ENCODE measurements at places on chromosomes 1 and 21. TPM values are rescaled to one million over a fixed set of nuclear protein-coding genes. Genes with fewer than 3 reads are reported as not detected.

The TNNI3K gene
- not detected for total RNA-seq

The CD1E gene
- not detected for total RNA-seq

The ITLN2 gene
- total RNA-seq: 0.32 TPM

The MPL gene
- not detected for total RNA-seq

The SELL gene
- 0.80 TPM for total RNA-seq

The S100A7A gene
- total RNA-seq: not detected

The IGSF9 gene
- total RNA-seq: 2.2 TPM

The LRRC40 gene
- total RNA-seq: 10.0 TPM

The CHD5 gene
- total RNA-seq: not detected

The NBPF1 gene
- 30.7 TPM for total RNA-seq

The SFN gene
- total RNA-seq: 2.5 TPM

DNA sequence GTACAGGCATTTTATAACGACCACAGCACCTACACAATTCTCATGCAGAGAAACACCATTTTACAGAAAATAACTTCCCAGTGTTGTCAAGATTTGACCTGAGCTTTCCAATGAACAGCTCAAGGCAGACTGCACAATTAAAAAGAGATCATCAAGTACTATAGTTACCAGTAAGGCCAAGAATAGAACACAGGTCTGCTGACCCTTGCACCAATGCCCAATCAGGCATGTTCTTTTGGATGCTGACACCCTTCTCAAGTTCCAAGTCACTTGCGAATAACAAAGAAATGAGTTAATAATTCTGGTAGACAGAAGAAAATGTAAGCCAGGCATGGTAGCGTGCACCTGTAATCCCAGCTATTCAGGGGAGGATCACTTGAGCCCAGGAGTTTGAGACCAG, 101.9 kb downstream of the SLC45A1 start:
- no peak for DNase-seq
- peaks cover 51% of the 10 kb centered on the region for H3K4me1 ChIP-seq
- H3K27ac ChIP-seq: peak overlapping the region; percentile 93
- H3K4me3 ChIP-seq: peak overlapping the region; percentile 48
- H3K36me3 ChIP-seq: no peaks in the 10 kb centered on the region

GRCh38 chr21:31560479-31560878, 99.0 kb upstream of the SOD1 start:
- no peak overlapping the region for H3K27ac ChIP-seq
- no peak overlapping the region for H3K4me3 ChIP-seq
- DNase-seq: no peak
- H3K4me1 ChIP-seq: no peaks in the 10 kb centered on the region
- H3K36me3 ChIP-seq: no peaks in the 10 kb centered on the region
- no peaks in the 10 kb centered on the region for H3K27me3 ChIP-seq

- H3K4me1 ChIP-seq: no peaks in the 10 kb centered on the region
- no peaks in the 10 kb centered on the region for H3K36me3 ChIP-seq
- no peak for DNase-seq
- H3K27ac ChIP-seq: no peak overlapping the region
Observed at GRCh38 chr21:34331726-34332125, 32.1 kb upstream of the KCNE2 start.

DNA sequence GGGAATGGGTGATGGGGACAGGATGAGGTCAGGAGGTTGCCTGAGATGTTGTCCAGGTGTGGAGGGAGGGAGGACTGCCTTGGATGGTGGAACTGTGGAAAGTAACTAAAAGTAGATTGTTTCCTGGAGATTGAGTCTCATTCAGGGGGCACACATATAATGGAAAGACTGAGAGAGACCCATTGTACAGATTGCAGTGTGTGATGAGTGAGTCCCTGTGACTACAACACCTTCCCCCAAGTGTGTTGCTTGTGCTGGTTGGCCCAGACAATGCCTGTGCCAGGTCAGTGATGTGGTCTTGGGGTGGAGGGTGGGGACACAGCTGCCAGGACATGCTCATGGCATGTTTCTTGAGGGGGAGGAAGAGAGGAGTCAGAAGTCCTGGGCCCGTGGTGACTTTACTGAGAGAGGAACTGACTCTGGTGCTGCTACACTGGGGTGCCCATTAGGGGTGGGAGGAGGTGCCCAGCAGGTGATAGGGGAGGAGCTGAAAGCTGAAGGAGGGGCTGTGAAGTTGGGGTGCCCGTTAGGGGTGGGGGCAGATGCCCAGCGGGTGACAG, 5.2 kb downstream of the SNAP47 start:
- no peak for DNase-seq
- H3K27ac ChIP-seq: no peak overlapping the region
- no peaks in the 10 kb centered on the region for H3K4me1 ChIP-seq
- no peaks in the 10 kb centered on the region for H3K36me3 ChIP-seq
- no peak overlapping the region for H3K4me3 ChIP-seq

GRCh38 chr1:199394856-199395255, 632.7 kb upstream of the NR5A2 start:
- DNase-seq: no peak
- H3K27me3 ChIP-seq: no peaks in the 10 kb centered on the region
- H3K36me3 ChIP-seq: no peaks in the 10 kb centered on the region
- no peak overlapping the region for H3K27ac ChIP-seq

GRCh38 chr21:27827972-27828371, 861.1 kb upstream of the ADAMTS5 start:
- no peak overlapping the region for H3K27ac ChIP-seq
- no peaks in the 10 kb centered on the region for H3K4me1 ChIP-seq
- DNase-seq: no peak
- H3K36me3 ChIP-seq: no peaks in the 10 kb centered on the region
- H3K27me3 ChIP-seq: no peaks in the 10 kb centered on the region
- no peak overlapping the region for H3K4me3 ChIP-seq

- H3K36me3 ChIP-seq: no peaks in the 10 kb centered on the region
- DNase-seq: no peak
- H3K4me1 ChIP-seq: no peaks in the 10 kb centered on the region
- H3K4me3 ChIP-seq: no peak overlapping the region
Observed at GRCh38 chr1:1832166-1832565, 53.9 kb upstream of the NADK start.

DNA sequence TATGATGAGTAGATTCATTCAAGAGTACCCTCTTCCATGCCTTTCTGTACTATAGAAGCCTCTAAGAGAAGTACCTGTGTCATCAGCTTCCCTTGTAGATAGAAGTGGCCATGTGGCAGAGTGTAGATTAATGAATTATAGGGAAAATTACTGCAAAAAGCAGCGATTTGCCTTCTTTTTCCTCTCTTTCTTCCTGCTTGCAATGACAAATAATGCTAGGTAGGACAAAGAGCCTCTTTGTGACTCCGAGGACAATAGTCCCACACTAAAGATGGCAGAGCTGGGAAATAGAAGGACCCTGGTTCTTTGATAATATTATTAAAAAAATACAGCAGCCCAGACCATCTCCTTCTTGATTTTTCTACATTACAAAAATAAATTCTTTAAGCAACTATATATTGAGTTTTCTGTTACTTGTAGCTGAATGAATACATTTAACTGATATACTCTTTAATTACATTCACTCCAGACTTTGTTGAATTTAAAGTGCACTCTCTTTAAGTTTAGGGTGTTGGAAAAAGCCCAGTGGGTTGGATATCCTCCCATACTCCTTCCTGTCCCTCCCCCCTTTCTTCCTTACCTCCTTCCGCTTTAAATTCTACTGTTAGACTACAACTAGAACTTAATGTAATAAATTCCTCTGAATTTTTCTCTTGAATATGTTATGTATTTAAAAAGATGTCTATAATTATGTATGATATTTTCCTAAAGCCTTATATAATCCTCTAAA, 198.2 kb upstream of the APP start:
- no peak overlapping the region for H3K4me3 ChIP-seq
- no peaks in the 10 kb centered on the region for H3K36me3 ChIP-seq
- no peak overlapping the region for H3K27ac ChIP-seq
- DNase-seq: no peak
- H3K4me1 ChIP-seq: no peaks in the 10 kb centered on the region
- no peaks in the 10 kb centered on the region for H3K27me3 ChIP-seq

- no peaks in the 10 kb centered on the region for H3K27me3 ChIP-seq
- no peak for DNase-seq
- peak overlapping the region; percentile 99 for H3K4me3 ChIP-seq
- H3K4me1 ChIP-seq: no peaks in the 10 kb centered on the region
- peak overlapping the region; percentile 60 for H3K27ac ChIP-seq
Observed at GRCh38 chr1:52365071-52365745, 797 bp downstream of the CC2D1B start.

DNA sequence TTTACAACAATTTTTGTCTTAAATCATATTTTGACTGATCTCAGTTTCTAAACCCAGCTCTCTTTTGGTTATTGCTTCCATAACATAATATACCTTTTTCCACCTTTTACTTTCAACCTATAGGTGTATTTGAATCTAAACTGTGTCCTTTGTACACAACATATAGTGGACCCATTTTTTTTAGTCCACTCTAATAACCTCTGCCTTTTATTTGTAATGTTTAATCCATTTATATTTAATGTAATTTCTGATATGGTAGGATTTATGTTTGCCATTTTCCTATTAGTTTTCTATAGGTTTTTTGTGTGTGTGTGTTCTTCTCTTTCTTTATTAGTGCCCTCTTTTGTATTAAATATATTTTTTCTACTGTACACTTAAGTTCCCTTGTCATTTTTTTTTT, 22.4 kb upstream of the SLAMF1 start:
- H3K36me3 ChIP-seq: no peaks in the 10 kb centered on the region
- no peaks in the 10 kb centered on the region for H3K27me3 ChIP-seq
- no peak for DNase-seq
- no peak overlapping the region for H3K27ac ChIP-seq

DNA sequence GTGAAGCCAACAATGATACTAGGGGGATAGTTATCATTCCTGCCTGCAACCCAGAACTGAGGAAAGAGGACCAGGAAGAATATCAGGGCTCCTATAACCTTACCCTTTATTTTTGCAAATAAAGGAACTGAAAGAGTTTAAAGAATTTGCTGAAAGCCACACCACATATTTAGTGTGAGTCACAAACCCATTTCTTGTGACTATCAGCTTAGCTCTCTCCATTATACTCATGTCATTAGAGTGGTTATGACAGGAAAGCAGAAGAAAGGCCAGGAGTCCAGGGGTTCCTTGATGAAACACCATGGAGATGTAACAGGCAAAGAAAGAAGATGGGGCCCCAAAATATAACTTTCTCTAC, 141.1 kb upstream of the SAMSN1 start:
- DNase-seq: no peak
- no peaks in the 10 kb centered on the region for H3K27me3 ChIP-seq
- no peak overlapping the region for H3K27ac ChIP-seq
- H3K4me1 ChIP-seq: no peaks in the 10 kb centered on the region
- H3K36me3 ChIP-seq: no peaks in the 10 kb centered on the region
- H3K4me3 ChIP-seq: no peak overlapping the region

- H3K36me3 ChIP-seq: no peaks in the 10 kb centered on the region
- H3K4me1 ChIP-seq: no peaks in the 10 kb centered on the region
- peaks cover 5% of the 10 kb centered on the region for H3K27me3 ChIP-seq
- no peak for DNase-seq
Observed at GRCh38 chr21:35386491-35387079, 337.5 kb upstream of the RUNX1 start.

DNA sequence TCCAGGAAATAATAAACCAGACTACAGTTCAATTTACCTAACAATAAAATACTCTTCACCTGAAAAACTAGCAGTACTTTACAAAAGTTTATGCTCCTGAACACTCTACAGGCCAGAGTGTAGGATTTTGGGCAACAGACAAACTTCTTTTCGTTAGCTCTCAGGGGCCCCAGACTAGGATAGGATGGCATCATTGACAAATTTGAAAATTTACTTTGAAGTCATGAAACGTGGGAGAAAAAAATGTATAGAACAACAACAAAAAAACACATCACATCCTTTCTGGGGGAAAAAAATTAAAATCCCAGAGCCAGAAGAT, 1.2 kb downstream of the PTP4A2 start:
- no peaks in the 10 kb centered on the region for H3K36me3 ChIP-seq
- H3K4me3 ChIP-seq: peak overlapping the region; percentile 51
- H3K4me1 ChIP-seq: peaks cover 53% of the 10 kb centered on the region
- H3K27me3 ChIP-seq: no peaks in the 10 kb centered on the region

- no peaks in the 10 kb centered on the region for H3K36me3 ChIP-seq
- no peak overlapping the region for H3K4me3 ChIP-seq
- H3K4me1 ChIP-seq: no peaks in the 10 kb centered on the region
- no peaks in the 10 kb centered on the region for H3K27me3 ChIP-seq
- peak; percentile 66 for DNase-seq
Observed at GRCh38 chr1:236066828-236067386, 2.0 kb upstream of the NID1 start.

DNA sequence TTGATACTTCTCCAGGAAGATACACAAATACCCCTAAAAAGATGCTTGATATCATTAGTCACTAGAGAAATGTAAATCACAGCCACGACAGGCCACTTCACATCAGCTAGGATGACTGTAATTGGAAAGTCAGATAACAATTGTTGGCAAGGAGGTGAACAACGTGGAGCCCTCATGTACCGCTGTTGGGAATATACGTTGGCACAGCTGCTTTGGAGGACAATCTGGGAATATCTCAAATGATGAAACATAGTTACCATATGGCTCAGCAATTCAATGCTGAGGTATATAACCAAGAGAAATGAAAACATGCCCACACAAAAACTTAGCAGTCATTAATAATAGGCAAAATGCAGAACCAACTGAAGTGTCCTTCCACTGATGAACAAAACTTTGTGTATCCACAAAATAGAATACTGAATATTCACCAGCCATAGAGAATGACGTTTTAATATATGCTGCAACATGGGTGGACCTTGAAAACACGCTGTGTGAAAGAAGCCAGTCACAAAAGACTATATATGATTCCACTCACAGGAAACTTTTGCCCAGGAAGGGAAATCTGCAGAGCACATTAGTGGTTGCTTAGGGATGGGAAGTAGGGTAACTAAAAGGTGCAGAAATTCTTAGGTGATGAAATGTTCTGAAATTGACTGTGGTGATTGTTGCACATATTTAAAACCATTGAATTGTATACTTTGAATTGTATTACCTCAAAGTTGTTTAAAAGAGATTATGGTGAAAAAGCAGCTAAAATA, 95.4 kb downstream of the AHCTF1 start:
- H3K36me3 ChIP-seq: peaks cover 9% of the 10 kb centered on the region
- no peaks in the 10 kb centered on the region for H3K27me3 ChIP-seq
- no peak overlapping the region for H3K4me3 ChIP-seq
- DNase-seq: no peak

DNA sequence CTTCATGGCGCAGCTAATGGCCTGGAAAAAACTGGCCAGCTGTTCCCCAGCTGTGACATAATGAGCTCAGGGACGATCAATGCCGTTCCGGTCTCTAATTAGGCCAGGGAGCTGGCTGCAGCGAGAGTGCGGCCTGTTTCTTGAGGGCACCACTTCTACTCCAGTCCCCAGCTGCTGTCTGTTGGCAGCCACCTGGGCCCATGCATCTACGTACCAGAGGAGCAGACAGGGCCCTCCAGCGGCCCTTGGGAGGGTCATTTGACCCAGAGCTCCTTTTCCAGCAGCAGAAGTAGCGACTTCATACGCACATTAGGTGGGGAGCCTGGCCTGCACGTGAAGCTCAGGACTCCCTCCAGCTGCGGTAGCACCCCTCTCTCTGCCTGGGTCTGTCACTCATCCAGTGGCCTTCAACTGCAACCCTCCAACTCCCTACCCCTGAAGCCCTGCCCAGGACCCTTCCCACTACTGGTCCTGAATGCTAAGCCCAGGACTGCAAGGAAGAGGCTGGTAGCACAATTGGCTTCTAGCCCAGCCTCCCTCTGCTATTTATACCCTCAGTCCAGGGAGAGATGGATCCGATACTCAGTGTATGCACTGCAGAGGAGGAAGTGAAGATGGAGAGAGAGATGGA, 9.1 kb upstream of the GPR61 start:
- no peak overlapping the region for H3K4me3 ChIP-seq
- no peaks in the 10 kb centered on the region for H3K27me3 ChIP-seq
- no peak for DNase-seq
- H3K27ac ChIP-seq: no peak overlapping the region
- H3K4me1 ChIP-seq: no peaks in the 10 kb centered on the region
- no peaks in the 10 kb centered on the region for H3K36me3 ChIP-seq
